Putamen (tissue), 1 donor: ENCODE measurements at places on chromosomes 7 and 10.

- peak; percentile 21 for DNase-seq
Observed at GRCh38 chr7:87474533-87475358, 734 bp downstream of the ABCB4 start.

- DNase-seq, result no peak
Observed at GRCh38 chr7:159141167-159141566, 3.5 kb downstream of the VIPR2 start.

DNA sequence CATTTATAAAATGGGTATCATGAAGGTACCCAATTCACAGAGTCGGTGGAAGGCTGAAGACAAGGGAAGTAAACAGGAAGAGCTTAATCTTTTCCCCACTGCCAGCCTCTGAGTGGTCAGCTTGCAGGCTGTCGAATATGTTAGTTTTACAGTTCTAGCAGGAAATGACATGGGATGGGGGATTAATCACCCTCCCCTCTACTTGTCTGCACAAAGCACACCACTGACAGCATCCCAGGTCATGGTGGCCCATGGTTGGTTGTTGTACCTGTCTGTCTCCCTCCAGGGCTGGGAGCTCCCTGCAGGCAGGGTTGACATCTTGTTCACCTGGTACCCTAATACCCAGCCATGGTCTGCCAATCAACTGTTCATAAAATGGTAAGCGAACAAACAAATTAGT, 55.6 kb downstream of the GRB10 start:
- no peak for DNase-seq

GRCh38 chr7:106814887-106815286, 50.2 kb upstream of the PIK3CG start:
- no peak for DNase-seq

DNA sequence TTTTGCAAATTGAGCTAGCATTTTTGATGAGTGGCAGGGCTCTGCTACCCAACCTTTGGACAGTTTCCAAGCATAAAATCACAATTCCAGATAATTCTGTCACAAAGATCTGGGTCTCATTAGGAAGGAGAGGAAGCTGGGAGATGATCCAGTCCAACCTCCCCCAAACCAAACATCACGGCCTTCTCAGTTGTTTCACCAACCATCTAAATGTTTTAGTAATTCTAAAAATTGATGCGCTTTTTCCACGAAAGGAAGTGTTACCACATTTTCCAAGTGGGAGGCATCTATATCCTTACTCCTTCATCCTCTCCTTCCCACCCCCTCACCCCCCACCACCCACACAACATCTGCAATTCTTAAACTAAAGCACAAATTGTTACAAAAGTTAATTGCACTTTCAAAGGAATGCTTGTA, 108.3 kb downstream of the EGFR start:
- peak; percentile 60 for DNase-seq

DNA sequence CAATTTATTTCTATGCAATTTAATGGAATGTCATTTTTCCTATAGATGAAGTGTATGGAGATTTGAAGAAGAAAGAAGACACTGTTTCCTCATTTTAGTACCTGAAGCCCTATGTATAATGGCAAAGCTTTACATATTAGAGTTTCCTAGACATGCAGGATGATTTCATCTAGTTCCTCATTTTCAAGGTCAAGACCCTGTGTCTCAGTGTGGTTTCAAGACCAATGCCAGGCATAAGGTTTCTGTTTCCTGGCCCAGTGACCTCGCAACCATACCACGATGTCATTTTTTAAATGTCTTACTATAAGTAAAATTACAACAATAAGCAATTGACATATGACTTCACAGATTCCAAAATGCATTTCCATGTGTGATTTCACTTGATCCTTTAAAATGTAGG, 336.5 kb upstream of the PRKCQ start:
- no peak for DNase-seq

GRCh38 chr10:102834143-102834542, 3.1 kb downstream of the CYP17A1 start:
- no peak for DNase-seq

GRCh38 chr10:125489731-125490130, 193.2 kb downstream of the TEX36 start:
- no peak for DNase-seq

DNA sequence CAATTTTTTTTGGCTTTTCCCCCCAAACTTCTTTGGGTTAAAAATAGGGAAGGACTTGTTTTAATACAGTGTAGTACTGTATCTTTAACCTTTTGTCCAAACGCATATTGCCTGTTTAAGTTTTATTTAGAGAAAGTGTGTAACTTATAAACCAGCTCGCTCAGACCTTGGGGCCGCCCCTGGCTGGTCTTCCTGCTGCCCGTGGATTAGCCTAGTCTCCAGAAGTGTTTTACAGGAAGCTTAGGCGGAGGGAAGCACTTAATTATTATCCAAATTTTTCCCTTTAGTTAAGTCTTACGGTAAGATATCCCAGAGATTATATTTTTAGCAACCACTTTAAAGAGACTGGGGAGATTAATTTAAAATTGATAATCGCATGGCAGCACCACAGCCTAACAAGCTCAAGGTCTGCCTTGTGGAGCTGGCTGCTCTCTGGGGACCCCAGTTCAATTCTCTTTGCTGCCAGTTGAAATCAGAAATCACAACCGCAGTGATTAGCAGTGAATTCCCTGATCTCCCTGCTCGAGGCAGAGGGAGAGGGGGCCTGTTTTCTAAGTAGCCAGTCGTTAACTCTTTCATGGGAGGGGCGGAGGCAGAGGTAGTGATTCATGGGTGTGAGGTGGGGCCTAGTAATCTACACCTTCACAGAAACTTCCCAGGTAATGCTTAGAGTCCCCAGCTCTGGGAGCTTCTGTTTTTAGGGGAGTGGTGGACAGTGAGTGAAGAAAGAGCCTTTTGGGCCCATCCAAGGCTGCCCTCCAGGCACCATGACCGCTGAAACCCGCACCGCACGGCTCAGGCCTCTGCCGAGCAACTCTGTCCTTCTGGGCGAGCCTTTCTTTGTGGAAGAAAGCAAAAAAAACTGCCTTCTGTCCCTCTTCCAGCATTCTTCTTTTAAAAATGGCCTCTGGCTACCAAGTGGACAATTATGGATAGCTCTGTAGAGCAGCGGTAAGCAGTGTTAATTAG, 548.7 kb upstream of the GALNT17 start:
- no peak for DNase-seq

GRCh38 chr10:63896992-63897391, 375.8 kb downstream of the REEP3 start:
- DNase-seq, result peak; percentile 24

GRCh38 chr10:93073539-93074146, at the start of gene CYP26A1:
TSS of gene CYP26A1 (plus strand) at chr10:93073893. CDS start at chr10:93073935, 42 bp downstream.
- DNase-seq, result no peak

DNA sequence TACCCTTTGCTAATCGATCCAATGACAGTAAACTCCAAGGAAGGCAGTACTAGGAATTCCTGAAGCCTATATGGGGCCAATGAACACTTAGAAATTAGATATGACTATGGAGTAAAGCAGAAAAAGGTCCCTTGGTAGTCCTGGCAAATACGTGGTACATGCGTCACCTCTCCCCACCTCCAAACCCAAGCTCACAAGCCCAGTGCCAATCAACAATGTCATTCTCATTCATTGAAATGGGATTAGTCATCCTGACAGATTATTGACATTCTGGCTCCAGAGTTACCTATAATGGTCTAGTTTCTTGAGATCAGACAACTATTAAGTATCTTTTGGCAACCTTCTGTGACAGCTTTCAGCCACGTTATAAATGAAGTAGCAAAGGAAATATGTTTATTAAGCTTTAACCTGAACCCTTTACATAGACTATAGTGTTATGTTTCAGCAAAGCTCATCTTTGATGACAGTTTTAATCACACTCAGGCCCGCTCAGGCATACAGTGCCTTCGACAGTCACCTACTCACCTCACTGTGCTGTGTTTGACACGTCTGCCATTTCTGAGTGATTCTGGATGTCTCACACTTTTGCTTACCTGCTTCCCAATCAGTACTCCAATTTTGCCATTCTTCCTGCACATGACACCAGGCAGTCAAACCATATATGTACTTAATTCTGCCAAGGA, 69.6 kb upstream of the ADO start:
- no peak for DNase-seq

DNA sequence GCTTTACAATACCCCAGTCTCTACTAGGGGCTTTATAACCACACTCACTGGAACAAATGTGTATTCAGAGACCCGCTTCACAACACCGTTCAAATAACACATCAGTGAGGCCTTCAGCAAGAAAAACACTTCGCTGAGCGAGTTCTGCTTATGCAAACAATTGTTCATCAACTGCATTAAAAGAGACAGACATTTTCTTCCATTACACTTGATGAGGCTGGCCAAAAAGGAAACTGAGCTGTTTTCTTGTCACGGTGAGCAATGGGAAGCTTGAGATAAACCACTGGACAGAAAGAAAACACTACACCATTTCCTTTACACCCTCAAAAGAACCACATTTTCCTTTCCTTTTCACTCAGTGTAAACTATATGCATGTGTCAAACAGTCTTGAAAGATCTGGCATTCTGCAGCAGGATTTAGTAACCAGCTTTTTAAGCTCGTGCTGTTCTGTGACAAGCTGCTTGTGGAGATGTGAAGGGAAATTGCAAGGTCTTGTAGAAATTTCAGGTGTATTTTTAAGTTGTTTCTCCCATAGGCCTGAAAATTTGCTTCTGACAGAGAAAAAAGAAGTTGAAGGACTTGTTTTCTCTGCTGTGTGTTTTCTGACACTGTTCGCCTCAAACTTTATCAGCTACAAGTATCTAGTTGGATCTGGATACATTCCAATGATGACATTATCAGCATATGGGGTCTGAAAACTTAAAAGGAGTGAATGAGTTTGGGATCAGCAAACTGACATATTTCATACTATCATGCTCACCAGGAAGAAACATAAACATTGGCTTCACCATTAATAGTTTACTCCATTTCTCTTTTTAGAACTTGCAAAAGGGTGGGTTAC, 693.1 kb downstream of the PARD3 start:
- DNase-seq, result peak; percentile 27

GRCh38 chr10:48470115-48470892, 134.6 kb downstream of the ARHGAP22 start:
- peak; percentile 54 for DNase-seq

GRCh38 chr10:13904064-13904463, 317.3 kb downstream of the PRPF18 start:
- DNase-seq, result no peak

DNA sequence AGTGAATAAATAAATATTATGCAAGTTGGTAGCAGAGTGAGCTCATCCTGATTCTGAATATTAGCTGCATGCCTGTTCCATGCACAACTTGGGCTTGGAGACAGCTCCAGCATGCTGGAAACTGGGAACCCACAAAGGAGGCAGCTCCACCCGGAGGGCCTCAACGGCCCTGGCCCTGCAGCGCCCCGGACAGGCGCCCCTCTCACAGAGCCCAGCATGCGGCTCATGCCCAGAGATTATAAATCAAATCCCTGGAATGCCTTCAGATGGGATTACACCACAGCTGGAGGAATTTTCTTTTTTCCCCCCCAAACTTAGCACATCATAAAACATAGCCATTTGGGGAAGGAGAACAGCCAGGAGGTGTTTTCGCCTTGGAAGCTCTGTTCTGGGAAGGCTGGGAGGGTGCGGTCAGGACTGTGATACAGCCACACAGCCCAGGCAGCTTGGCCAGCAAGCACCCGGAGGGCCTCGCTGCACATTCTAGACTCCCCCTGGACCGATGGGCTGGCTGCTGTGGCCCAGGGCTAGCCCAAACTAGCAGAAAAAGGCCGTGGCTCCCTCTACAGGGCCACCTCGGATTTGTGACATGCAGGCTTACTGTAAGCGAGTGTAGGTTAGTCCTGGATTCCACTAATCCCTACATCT, 102.4 kb downstream of the PTPN20 start:
- no peak for DNase-seq

DNA sequence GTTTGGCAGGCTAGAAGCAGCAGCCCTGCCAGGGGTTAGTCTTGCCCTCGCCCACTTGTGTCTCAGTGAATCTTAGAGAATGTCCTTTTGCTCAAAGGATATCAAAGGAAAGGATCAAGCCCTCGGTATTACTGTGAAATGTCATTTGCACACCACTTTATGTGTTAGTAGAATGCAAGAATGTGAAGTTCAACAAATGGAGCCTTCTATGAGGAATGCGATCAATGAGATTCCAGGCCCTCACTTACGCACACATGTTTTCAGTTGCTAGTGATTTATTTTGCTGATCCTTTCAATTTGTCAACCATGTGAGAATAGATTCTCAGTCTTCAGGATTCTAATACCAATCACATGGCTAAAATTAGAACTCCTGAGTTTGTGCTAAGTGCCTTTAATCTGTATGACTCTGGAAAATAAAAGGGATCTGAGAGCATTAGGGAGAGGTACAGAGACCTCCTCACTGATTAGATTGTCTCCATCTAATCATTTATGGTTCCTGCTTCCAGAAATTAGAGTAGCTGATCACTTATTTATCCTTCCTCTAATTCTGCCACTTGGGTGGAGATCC, 123.0 kb upstream of the SP4 start:
- DNase-seq, result no peak
